ENCODE measurements at places on chromosomes 6 and 20.

DNA sequence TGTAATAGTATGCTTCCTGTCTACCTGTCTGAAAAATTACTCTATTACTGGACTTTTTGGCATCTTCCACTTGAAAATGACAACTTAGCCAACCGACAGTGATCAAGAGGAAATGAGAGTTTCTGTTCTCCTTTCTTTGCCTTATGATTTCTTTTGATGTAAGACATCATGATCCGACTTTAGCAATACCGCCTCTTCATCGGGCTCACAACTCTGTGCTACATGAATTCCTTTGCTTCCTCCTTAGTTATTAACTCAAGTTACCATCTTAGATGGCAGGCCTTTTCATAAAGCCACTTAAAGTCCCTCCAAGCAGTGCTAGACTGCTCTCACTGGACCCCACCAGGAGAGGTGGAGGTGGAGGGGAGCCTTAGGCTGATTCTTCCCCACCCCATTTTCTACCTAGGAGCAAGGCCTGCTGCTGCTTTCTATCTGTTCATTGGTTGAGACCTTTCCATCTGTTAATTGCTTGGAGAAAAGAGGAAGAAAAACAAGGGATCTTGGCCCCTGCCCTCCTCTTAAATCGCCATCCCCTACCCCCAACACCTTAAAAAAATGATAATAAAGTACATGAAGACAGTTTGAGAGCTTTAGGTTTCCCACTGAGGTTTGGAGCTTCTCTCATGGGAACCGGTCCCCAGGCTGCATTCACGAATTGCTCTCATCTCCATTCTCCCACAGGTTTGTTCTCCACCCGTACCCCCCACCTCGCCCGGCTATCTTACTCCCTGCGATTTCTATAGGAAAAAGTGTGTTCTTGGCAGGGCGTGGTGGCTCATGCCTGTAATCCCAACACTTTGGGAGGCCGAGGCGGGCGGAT lies 21.6 kb upstream of the MCM3 start:
- no peak for DNase-seq

DNA sequence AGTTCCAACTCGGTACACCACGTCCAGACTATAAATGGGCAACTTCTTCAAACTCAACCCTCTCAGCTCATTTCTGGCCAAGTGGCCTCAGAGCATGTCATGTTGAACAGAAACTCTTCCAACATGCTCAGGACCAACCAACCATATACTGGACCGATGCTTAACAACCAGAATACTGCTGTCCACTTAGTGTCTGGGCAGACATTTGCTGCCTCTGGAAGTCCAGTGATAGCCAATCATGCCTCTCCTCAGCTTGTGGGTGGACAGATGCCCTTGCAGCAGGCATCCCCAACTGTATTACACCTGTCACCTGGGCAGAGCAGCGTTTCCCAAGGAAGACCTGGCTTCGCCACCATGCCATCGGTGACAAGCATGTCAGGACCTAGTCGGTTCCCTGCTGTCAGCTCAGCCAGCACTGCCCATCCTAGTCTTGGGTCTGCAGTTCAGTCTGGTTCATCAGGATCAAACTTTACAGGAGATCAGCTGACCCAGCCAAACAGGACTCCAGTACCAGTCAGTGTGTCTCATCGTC lies 47.8 kb downstream of the BICRAL start:
- DNase-seq, result no peak

GRCh38 chr20:3473324-3473723 lies 2.5 kb downstream of the ATRN start:
- no peak for DNase-seq

DNA sequence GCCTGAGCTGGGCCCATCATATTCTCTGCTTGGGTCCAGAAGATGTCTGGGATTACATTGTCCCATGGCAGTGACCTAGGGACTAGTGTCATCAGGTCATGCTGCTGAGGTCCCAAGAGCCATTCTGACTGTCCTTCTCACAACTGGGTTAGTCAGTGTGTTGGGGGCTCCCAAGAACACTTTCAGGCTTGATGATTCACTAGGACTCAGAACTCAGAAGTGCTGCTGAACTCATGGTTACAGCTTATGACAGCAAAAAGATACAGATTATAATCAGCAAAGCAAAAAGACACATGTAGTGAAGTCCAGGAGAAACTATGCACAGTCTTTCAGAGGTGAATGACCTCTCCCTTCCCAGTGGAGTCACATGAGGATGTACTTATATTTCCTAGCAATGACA lies 107.8 kb downstream of the SYNE1 start:
- DNase-seq, result no peak

GRCh38 chr6:36605143-36605542 lies 11.0 kb downstream of the SRSF3 start:
- DNase-seq, result no peak

DNA sequence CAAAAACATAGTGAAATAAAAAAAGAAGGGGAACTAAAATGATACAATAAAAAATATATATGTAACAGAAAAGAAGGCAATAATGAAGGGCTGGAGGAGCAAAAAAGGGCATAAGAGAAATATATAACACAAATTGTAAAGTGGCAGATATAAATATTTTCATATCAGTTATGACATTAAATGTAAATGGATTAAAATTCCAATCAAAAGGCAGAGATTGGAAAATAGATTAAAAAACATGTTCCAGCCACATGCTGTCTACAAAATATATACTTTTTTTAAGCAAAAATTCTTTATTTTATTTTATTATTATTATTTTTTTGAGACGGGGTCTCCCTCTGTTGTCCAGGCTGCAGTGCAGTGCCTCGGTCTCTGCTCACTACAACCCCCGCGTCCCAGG lies 23.9 kb upstream of the NT5E start:
- no peak for DNase-seq

DNA sequence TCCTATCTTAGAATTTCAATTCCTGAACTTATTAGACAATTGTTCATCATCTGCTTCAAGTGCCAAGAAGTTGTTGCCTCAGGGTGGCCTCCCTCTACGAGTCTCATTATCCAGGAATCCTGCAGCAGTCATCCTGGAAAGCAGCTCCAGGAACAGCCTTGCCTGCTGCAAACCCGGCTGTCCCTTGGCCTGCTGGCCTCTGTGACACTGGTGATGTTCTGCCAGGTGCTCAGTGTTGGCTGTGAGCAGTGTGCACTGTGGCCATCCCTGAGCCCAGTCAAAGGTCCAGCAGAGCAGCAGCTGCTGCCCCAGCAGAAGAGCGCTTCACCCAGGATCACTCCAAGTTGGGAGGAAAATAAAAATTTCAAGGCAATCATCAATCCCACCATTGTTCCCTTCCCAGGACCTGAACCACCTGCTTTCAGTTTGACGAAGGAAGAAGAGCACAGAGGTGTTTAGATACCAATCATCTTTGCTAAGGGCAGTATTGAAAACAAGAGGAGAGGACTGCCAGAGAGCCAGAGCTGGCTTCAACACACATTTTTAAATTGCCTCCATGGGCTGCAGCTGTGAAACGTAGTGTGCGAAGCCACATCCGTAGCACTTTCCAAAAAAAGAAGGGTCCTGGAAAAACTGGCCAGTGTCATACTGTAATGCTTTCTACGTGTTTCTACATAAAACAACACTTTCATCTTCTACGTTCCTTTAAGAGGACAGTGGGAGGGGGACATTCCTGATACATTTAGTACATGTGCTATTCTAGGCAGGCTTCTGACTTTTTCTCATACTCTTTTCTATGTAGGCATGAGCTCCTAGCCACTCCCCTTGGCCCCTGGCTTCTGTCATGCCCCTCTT lies 7.2 kb upstream of the FAM50B start:
- DNase-seq, result peak; percentile 57

DNA sequence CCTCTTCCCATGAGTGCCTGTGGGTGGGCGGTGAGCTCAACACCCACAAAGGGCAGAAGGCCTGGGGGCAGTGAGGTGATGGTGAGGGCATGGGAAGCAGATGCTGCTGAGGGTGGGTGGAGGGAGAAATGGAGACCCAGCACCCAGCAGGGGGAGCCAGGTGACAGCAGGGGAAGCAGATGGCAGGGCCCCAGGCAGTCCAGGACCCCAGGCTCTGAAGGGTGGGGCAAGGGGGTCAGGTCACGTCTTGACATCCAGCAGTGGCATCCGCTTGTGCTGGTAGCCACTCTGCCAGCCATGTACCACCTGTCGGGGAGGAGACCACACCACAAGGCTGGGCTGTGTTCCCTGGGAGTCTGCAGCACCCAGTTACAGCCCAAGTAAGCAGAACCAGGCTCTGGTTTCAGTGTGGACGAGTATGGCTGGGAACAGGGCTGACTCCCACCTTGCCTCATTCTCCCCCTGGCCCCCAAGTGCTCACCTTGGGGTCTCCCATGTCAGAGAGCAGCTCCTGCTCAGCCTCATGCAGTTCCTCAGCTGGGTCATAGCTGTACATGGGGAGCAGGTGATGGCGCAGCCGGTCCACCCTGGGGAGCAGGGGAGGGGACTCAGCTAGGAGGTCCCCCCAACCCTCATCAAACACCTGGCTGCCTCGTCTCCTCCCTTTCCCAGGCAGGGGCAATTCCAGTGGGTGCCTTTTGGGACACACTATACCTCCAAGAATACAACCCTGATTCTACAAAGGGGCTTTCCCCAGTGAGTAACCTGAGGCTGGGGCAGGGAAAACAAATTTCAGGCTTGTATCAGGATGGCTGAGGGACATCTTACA lies 2.0 kb downstream of the SMIM29 start:
- no peak for DNase-seq

DNA sequence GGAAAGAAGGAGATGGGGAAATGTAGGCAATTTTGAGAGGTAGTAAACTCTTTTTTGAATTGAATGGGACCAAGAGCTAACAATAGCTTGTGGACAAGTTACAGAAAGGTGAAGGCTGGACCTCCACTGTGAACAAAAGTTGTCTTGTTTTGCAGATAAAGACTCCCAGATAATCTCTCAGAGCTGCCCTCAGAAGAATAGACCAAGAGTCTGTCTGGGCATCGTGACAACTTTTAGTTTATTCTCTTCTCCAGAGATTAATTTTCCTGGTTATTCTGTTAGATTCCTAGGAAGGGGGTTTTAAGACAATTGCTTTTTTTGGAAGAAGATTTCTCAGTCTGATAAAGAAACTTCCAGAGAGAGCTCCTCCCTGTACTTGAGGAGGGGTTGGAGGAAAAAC lies 161.9 kb downstream of the COL19A1 start:
- DNase-seq, result no peak

GRCh38 chr6:145332011-145332410 lies 403.3 kb downstream of the EPM2A start:
- DNase-seq, result peak; percentile 25

GRCh38 chr20:18638768-18639167 lies 50.9 kb downstream of the DTD1 start:
- DNase-seq, result peak; percentile 19

GRCh38 chr20:32888636-32889035 lies 29.9 kb downstream of the EFCAB8 start:
- no peak for DNase-seq

DNA sequence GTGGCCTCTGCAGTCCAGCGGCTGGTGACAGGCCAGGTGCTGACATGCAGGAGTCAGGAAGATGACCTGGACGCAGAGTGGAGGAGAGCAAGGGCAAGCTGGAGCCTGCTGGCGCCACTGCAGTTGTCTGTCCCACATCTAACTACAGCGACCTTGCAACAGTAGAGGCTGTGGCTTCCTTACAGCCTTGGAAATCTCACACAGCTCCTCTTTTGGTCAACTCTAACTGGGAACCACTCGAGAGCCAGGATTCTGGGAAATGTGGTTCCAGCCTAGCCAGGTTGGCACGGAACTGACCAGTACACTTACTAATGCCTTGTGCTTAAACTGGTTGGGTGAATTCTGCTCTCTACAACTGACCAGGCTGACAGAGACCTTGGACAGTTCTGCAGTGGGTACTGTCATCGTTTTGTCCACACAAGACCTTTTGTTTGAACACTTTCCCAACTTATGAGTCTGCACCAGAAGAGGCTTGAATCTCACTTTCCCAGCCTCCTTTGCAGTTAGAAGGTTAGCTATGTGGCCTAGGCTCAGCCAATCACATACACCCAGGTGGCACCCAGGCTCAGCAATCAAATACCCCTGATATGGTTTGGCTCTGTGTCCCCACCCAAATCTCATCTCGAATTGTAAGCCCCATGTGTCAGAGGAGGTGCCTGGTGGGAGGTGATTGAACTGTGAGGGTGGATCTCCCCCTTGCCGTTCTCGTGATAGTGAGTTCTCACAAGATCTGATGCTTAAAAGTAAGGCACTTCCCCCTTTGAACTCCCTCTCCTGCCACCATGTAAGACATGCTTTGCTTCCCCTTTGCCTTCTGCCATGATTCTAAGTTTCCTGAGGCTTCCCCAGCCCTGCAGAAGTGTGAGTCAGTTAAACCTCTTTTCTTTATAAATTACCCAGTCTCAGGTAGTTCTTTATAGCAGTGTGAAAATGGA lies 153.5 kb downstream of the ZMYND8 start:
- DNase-seq, result no peak

GRCh38 chr6:85620308-85620707 lies 22.4 kb downstream of the SYNCRIP start:
- peak; percentile 5 for DNase-seq

GRCh38 chr20:58986286-58986967 lies 5.4 kb downstream of the NELFCD start:
- DNase-seq, result no peak

- no peak for DNase-seq
Observed at GRCh38 chr6:35247642-35248231, 11.8 kb upstream of the ZNF76 start.

DNA sequence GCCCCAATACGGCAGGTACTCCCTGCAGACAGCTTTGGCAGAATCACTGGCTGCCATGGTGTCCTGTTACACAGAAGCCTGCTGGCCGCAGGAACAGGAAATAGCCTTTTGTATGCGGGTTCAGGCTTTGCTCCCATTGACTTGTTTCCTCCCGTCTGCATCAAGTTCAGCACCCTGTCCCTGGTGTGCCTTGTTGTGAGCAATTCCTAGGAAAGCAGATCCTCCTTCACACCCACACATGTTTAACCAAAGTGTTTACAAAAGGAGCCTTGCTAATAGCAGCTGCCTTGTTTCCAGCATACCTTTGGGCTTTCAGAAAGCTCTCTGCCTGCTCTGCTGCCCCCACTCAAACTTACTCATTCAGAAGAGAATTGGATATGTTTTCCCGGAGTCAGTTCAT lies 127.2 kb upstream of the SUPT3H start:
- DNase-seq, result no peak

DNA sequence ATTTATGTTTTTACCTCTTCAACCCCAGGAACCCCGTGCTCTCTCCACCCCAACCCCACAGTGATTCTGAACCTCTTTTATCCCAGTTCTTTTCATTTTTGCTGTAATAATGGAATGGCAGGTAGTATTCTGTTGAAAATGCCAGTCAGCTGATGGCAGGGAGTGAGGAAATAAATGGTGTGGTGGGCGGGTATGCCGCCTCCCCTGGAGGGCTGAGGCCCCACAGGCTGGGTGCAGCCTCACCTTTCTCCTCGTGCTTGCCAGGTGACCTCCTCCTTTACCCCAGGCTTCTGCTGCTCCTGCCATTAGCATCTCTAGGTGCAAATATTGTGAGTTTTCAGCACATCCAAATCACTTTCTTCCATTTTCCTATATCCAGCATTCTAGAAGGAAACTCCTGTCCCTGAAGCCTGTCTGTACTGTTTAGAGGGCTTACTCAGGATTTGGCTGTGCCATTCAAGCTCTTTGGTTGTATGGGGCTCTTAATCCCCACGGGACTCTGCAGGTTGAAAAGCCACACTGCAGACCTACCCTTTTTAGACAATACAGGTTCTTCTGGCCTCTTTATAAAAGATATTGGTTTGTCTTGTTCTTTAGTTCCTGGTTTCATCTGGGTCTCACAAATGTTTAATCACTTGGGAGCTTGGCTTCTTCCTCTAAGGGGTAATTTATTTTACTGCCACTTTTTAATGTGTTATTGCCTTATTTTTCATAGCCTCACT lies 201.8 kb downstream of the JARID2 start:
- no peak for DNase-seq
